ENCODE measurements at places on chromosomes 13 and 19. TPM values are rescaled to one million over a fixed set of nuclear protein-coding genes. Genes with fewer than 3 reads are reported as not detected.

Gene RFXAP
- total RNA-seq: 2.2 TPM

Gene ZNF878
- total RNA-seq: 0.31 TPM

Gene KL
- total RNA-seq: 4.2 TPM

Gene TTYH1
- total RNA-seq: 3.6 TPM

Gene EHD2
- 30.5 TPM for total RNA-seq

Gene RNF113B
- total RNA-seq: not detected

Gene ZNF534
- 0.22 TPM for total RNA-seq

Gene KISS1R
- total RNA-seq: not detected

Gene SPATA13
- 2.7 TPM for total RNA-seq

Gene LGALS14
- total RNA-seq: 0.13 TPM

Gene MAB21L1
- total RNA-seq: 9.0 TPM

Gene ZNF681
- 2.7 TPM for total RNA-seq

Gene FGF22
- total RNA-seq: 0.04 TPM

Gene ICAM5
- not detected for total RNA-seq

Gene HRC
- total RNA-seq: 105 TPM

Gene TEX29
- total RNA-seq: 0.22 TPM

Gene LGI4
- 8.6 TPM for total RNA-seq

Gene CCDC70
- total RNA-seq: not detected

Gene CRX
- total RNA-seq: not detected

Gene RAX2
- 0.04 TPM for total RNA-seq

Gene PLPP2
- 0.58 TPM for total RNA-seq

Gene IZUMO2
- total RNA-seq: not detected

Gene RAB3A
- total RNA-seq: 1.5 TPM

Gene NLRP4
- total RNA-seq: not detected

Gene PSMD8
- 133 TPM for total RNA-seq

Gene TBXA2R
- total RNA-seq: 0.53 TPM

Gene ERICH4
- total RNA-seq: not detected

Gene IGFLR1
- 2.1 TPM for total RNA-seq

Gene SLC25A41
- total RNA-seq: 0.22 TPM

Gene PSG1
- total RNA-seq: 0.80 TPM
